ENCODE measurements at places on chromosomes 6 and 20.

GRCh38 chr6:169235286-169235685 lies 18.4 kb downstream of the THBS2 start:
- no peak for DNase-seq

DNA sequence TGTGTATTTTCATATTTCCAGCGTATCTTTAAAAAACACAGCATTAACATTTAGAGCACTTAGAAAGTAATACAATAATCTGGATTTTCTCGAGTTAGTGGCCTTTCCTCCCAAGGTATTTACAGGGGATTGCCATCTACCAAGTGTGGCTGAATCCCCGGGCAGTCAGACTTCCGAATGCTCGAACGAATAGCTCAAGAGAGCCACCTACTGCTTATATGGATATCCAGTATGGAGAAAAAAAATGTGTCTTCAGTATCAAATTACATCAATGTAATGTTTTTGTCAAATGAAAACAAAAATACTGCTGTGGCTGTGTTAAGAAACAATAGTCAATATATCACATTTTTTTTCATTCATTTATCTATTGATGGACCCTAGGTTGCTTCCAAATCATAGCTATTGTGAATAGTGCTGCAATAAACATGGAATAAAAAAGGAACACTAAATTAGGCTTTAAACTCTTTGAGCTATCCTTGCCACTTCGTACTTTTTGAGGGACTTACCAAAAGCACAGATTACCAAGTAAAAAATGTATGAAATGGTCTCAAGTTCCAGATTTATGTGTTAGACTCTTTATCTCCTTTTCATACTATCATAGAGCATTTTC lies 654.5 kb upstream of the PTCHD4 start:
- DNase-seq = no peak

DNA sequence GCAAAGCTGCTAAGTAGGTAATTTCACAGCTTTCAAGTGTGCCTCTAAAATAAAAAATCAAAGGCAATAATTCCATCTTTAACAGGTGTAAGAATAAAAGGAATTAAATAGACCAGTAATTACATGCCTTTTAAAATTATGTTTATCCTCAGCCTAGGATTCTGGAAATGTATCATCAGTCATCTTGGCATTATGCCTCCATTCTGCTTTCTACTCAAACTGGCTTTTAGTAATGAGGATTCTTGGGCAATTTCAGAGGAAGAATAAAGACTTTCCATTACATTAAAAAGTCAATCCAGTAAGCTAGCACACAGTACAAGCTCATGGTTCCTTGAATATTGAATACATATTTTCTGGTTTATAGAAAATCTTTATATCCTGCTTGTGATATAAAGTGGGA lies 44.7 kb downstream of the GSTA2 start:
- no peak for DNase-seq

DNA sequence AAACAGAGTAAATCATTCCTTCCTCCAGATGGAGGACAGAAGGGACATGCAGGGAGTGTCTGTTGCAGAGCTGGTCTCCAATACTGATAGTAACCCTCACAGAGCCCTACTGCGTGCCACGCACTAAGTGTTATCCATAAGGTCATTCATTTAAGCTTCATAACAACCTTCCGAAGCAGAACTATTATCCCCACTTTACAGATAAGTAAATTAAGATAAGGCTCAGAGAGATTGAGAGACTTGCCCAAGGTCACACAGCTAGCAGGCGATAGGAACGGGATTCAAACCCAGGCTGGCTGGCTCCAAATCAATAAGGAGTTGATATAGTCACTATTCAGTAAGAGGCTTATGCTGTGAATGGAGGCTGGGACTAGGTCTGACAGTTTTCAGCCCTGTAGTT lies 30.6 kb downstream of the CPNE5 start:
- DNase-seq = no peak

GRCh38 chr20:40191573-40191972 lies 497.5 kb downstream of the MAFB start:
- no peak for DNase-seq

Measured in activated naive CD4-positive, alpha-beta T cell (primary cell).